ENCODE measurements at places on chromosomes 1 and 21.

- no peak for DNase-seq
These were observed 74.4 kb downstream of the PTGS2 start for GRCh38 chr1:186605762-186606350.

GRCh38 chr1:228737601-228738041, 2.3 kb downstream of the RHOU start:
- DNase-seq = no peak

DNA sequence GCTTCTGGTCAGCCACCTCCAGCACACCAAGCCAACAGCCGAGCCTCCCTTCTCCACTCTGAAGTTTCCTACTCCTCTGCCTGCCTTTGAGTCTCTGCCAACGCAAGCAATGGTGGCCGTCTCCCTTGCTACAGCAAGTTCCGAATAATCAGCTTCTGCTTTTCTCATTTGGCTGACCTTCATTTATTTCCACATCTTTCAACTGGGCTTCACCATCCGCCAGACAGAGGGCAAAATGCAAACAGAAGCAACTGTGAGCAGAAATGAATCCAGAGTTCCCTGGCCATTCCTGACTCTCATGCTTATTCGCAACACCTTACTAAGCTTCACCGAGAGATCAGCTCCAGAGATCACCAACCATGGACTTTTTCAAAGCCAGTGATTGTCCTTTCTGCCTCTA, 621.0 kb downstream of the NPHP4 start:
- no peak for DNase-seq

DNA sequence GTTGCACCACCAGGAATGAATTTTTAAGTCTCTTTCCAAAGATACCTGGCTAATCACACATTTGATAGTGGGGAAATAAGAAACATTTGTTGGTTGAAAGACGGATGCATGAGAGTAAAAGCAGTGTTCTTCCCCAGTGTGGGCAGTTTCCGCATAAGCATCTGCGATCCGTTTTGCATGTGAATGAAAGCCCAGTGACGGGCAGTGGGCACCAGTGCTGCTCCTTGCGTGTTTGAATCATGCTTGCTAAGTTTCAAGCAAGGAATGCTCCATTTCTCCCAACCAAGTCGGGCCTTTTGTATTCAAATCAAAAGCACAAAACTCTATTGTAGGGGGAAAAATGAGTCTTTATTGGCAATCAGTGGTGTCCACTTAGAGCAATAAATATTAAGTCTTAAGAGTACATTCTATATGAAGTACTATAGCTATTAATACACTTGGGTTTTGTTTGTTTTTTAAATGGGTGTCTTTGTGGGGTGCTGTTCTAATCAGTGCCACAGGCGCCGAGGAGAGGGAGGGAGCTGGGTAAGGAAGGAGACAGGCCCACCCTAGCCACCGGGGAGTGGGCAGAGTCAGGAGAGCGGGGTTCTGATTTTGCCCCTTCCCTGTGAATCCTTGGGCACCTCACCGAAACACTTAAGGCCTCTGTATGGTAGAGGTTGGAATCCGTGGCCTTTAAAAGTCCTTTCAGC, 750 bp upstream of the PTGFRN start:
- DNase-seq = no peak

GRCh38 chr1:191174298-191174697, 696.6 kb upstream of the BRINP3 start:
- DNase-seq = no peak

DNA sequence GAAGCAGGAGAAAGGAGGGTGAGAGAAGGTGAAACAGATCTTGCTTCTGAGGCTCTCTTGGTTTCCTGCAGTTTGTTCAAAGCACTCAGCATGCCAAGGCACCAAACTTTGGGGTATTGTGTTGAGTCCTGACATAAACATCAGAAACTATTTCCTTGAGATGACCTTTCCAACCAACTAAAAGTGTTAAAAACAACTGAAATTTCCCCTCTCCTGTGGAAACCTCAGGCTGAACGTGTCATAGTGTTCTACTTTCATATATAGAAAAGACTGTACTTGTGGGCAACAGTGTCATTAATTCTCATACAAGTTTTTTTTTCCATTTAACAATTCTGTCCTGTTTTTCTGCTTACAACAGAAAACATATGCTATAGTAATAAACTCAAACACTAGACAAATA, 6.3 kb upstream of the LYST start:
- DNase-seq = no peak

DNA sequence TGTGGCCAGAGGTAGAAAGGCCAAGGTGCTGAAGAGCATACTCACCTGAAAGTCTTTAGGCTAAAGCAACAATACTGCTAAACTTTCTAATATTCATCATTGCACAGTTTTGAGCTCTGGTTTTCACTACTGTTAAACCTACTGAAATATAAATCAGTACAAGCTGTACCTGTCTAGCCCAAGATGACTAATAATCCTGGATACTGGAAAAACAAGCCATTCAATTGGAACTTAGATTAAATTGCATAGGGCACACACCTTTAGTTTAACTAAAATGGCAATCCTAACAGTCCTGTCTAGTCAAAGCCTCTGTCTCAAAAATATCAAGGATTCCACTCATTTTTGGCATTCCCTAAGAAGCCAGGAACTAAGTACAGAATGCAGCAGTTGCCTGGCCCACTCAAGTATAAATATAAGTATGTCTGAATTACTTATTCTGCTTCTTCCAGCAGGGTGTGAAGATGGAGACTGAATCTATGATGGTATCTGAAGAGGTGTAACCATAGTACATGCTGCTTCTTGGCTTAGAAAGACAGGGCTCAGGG, 3.1 kb downstream of the CHML start:
- no peak for DNase-seq

DNA sequence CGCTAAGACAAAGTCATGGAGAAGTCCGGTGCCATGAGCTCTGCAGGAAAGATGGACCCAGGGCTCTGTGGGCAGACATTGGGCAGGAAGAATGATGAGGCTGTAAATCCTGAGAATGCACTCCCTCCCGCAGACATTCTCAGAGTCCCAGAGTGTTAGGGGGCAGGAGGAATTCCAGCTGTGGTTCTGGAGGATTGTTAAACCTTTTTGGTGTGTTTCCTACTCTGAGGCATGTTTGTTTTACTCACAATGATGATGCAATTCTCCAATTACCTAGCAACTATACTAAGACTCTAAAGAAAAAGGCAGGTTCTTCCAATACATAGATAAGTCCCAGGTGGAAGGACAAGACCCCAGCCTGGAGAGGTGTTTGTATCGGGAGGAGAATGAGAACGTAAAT, 2.8 kb upstream of the CAPN9 start:
- no peak for DNase-seq

GRCh38 chr1:201527879-201528278, 11.0 kb upstream of the NAV1 start:
- DNase-seq = no peak

- no peak for DNase-seq
These were observed 5.8 kb upstream of the SRP9 start for GRCh38 chr1:225771661-225772322.

DNA sequence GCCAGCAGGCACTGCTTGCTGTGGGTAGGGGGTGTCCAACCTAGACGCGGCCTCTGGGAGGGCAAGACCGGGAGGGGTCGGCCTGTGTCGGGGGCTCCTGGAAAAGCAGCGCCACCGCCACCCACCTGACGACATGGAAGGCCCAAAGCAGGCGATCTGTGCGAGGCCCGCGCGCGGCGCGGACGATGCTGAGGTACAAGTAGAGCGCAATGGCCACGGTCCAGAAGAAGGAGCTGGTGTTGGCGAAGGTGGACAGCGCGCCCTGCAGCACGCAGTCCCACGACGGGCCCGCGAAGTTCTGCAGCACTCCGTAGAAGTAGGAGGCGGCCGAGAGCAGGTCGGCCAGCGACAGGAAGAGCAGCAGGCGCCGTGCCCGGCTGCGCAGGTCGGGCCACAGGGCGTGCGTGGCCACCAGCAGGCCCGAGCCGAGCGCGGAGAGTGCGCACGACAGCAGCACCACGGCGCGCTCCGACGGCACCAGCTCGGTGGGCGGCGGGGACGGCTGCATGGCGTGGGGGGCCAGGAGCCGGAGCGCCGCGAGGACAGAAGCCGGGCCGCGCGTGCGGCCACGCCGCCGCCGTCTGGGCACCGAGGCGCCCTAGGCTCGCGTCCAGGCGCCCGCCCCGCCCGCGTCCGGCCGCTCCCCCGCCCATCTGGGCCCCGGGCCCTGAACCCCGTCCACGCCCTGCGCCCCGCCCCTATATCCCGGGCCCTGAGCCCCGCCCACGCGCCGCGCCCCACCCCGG, at the start of gene GPR157:
Gene GPR157 (minus strand): TSS at position 583 of the 746 bp plus-strand sequence. CDS start 75 bp downstream, at position 508.
- no peak for DNase-seq

GRCh38 chr1:81706650-81707435, 93.9 kb upstream of the ADGRL2 start:
- no peak for DNase-seq

DNA sequence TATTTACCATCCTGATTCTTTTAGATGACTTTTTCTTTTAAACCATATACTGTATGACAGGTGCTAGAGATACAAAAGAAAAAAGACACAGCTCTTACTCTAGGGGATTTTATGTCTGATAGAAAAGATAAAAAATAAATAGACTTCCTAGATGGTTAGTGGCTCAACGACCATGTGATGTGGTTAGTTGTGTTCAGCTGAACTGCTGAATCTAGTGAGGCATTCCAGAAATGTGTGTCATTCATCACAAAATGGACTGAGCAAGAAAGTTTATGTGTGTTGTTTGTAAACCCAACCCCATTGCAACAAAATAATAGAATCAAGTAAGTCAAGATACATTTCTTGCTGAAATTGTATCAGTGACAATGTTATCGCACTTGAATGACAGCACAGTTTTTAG, 205.8 kb upstream of the LYPLAL1 start:
- DNase-seq = no peak

DNA sequence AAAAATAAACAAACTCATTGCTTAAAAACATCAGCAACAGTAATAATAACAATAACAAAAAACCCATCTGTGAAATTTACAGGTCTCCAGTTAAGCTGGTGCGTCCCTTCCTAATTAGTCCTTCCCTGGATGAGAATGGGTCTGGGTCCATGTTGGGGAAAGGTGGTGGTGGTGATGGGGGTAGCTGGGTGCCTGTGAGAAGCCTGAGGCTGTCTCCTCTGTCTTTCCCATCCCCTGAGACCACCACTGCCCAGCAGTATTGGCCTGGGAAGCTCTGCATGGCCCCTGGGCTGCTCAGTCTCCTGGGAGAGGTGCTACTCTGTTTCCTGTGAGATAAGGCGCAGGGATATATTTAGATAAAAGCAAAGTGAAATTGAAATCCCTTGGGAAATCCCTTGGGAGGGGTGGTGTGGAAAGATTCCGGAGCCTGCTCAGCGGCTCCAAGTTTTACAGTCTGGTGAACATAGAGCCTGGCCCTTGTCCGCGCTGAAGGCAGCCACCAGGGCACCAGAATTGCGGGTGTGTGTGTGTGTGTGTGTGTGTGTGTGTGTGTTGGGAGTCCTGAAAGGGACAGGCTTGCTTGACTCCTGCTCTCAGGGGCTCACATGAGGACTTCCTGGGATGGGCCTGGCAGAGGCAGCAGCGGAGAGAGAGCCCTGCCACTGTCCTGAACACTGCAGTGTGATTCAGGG, 150.2 kb downstream of the FOXD2 start:
- DNase-seq = no peak

Measured in cerebellar nuclear complex (tissue), 1 donor.